ENCODE measurements at places on chromosomes 7 and 10.

- no peak for DNase-seq
Measured at GRCh38 chr7:101565601-101566209, 63.4 kb downstream of the MYL10 start.

DNA sequence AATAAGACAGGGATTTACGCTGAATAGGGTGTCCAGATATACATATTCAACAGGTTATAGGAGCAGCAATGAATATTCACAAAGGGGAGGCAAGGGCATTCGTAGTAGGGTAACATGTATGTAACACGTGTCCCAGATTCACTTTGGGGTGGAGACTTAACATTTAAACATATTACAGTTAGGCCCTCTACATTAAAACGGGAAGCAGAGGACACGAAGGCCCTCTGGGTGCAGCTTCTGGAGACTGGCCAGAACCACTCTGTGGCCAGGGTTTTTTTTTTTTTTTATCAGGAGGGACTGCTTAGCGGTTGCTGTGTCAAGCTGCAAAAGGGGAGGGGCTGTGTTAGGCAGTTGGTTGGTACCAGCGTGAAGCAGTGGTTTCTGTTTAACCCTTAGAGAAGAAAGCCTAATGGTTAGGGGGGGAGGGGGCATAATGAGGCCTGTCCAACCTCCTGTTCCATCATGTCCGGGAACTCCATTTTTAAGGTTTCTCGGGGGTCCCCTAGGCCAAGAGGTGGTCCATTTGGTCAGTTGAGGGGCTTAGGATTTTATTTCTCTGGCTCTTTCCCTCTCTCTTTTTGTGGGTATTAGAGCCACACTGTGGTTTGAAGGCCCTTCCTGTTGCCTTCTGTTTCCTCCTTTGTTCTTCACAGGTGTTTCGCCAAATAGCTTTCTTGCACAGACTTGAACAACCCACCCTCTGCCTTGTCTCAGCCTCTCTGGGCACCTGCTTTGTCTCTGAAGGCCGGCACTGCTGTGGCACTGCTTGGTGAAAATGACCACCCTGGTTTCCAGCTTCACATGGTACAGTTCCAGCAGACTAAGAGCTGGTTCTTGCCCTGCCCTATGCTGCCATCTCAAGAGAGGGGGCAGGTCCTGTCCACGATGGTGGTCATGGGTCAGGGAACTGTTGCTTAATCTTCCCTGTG is 26.4 kb downstream of the PRF1 start:
- DNase-seq = peak; percentile 39

DNA sequence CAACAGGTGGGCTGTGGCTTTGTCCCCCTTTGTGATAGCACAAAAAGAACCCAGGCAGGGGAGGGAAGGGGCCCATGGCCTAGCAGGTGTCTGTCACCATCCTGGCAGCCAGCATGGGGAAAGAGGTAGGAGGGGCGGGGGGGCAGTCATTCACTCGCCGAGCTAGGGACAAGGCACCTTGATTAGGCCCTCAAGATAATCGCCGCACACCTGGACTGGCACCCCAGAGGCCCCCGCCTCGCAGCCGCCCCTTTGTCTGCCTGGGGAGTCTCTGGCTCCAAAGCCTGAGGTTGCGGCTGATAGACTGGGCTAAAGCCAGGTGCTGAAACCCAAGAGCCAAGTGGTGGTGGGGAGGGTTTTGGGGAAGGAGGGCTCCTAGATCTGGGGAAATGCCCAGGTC is 151.2 kb upstream of the PCBD1 start:
- DNase-seq = no peak

- DNase-seq = no peak
Measured at GRCh38 chr7:74129887-74130286, 44.3 kb upstream of the EIF4H start.

GRCh38 chr7:143385891-143386781 is 5.0 kb downstream of the ZYX start:
- no peak for DNase-seq

- no peak for DNase-seq
Measured at GRCh38 chr7:539731-540411, 20.2 kb upstream of the PDGFA start.

- peak; percentile 73 for DNase-seq
Measured at GRCh38 chr10:58457761-58458616, 54.7 kb upstream of the BICC1 start.

DNA sequence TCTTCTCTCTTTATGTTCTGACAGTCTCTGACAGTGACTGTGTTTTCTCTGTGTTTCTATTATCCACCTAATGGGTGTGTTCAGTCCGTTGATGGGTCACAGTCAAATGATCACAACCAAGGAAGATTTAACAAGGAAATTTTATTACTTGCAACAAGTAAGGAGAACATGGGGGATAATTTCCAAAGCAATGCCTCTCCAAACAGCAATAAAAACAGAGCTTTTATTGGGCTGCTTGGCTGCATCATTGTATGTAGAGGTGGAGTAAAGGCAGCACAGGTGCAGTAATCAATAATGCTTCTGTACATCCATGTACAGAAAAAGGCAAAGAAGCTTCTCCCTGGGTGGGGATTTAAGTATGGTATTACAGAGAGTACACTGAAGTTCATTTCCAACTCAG is 1525.6 kb downstream of the REEP3 start:
- no peak for DNase-seq

GRCh38 chr7:27519793-27520469 is 142.8 kb downstream of the HIBADH start:
- no peak for DNase-seq

DNA sequence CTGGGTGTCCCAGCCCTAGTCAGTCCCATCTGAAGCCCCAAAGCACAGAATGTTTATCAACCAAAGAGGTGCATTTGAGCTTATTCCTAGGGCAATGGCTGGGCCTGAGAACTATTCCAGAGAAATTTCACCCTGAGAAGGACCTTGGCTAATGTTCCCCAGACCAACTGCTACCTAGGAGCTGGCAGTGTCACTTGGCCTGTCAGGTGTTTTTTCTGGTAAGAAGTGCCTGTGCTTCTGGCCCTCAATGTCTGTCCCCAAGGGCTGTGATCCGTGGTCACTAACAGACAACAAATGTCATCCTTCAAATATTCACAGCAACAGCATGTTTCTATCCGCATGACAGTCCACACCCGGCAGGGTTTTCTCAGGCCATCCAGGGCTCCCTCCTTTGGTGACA is 209.3 kb upstream of the FRMD4A start:
- DNase-seq = no peak

GRCh38 chr10:110836706-110837105 is 35.0 kb upstream of the PDCD4 start:
- no peak for DNase-seq

- no peak for DNase-seq
Measured at GRCh38 chr7:135770139-135770710, 21.6 kb upstream of the FAM180A start.

DNA sequence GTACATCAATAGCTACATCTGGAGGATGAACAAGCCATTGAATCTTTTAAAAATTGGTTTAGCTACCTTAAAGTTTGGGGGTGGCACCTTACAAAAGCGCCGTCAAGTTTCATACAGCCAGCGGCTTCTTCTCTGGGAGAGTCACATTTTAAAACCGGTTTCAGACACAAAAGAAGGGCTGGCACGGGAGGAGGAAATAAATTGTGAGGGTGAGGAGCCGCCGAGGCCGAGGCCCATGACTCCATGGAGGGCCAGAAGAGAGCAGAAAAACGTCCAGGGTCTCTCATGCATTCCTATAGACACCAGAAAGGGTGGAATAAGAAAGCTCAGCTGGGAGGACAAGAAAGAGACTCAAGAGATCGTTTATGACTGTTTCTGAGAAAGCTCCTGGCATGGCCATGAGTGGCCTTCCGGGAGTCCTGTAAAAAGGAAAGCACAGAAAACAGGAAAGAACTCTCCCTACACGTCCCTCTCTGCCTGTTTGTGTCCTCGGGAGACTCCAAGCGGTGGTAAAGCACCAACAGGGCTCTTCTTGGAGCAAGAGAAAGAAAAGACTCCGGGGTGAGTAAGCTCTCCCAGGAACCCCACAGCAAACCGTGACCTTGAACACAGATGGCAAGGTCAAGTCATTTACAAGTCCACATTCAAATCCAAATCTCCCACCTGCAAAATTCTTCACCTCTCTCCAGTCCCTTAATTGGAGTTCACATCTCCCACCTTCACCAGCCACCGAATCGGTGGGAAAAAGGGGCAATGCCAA is 1.8 kb downstream of the FRAT2 start:
- DNase-seq = peak; percentile 62

GRCh38 chr10:15852111-15852557 is 8.2 kb downstream of the MINDY3 start:
- DNase-seq = no peak

GRCh38 chr10:1398626-1399410 is 338.5 kb downstream of the ADARB2 start:
- no peak for DNase-seq

DNA sequence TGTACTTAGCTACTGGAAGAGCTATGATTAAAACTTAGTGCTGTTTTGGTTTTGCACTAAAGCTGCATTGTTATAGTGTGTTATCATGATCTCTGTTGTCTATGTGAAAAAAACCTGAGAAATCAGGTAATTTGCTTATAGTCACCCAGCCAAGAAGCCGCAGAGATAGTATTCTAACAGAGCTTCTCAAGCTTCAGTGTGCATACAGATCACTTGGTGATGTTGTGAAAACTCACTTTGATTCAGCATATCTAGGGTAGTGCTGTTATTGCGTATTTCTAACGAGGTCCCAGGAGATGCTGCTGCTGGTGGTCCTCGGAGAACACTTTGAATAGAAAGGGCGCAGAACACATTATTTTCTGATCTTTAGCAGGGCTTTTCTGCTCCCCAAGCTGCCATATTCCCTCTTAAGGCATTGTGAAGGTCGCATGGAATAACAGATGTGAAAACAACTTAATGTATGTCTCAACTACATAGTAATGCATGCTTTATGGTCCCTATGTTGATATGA is 68.4 kb upstream of the PDCD4 start:
- DNase-seq = no peak

DNA sequence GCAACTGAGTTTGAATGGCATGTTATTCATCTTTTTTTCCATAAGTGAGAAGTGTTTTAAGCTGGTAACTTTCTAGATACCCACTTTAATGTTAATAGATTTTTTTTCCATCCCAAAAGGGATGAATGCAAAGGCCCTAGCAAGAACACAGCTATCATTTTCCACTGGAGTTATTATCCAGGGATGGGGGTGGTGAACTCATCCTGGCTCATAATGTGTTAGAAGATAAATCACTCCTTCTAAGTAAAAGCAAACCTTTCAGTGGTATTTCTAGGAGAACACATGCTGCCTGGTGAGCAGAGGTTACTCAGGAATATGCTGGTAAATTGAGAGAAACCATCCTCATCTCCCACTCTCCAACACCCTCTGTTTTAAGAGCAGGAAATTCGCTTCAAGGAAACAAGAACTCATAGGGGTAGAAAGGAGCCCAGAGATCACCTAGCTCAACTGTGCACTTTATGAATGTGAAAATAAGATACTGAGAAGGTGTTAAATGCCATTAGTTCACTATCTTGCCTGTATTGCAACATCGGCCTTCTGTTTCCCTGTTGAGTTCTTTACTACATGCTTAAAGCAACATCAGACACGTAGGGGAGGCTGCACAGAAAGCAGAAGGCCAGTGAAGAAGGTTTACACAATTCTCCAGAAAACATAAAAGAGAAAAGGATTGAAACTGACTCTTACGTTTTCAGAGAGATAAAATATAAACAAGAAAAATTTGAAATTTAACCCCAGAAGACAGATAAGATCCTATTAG is 264.0 kb upstream of the PRKCQ start:
- no peak for DNase-seq

DNA sequence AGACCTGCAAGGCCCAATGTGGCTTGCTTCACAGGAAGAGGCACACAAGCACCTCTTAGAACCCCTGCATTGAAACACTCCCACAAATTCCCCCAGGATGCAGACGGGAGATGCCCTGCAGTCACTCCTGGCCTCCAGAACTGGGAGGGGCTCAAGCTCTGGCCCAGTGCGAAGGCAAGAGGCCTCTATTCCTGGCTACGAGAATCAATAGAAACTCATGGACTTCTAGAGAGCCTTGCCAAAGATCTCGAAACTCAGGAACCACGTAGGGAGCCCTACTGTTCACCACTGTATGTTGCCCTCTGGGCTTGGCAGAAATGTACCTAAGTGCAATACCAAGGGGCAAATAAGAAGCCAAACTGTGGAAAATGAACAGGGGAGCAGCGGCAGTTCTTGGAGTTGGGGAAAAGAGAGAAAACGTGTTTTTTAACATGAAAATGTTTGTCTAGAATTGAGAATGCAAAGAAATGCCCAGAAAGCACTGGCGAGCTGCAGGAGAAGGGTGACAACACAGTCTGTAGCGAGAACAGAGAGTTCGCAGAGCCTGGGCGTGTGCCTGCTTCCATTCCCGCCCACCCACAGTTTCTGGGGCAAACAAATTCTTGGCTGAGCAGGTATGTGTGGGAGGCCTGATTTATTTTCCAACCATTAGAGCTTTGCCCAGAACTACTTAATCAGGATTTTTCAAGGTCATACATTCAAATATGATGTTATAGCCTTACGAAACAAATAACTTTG is 260.5 kb upstream of the KLF14 start:
- DNase-seq = no peak

DNA sequence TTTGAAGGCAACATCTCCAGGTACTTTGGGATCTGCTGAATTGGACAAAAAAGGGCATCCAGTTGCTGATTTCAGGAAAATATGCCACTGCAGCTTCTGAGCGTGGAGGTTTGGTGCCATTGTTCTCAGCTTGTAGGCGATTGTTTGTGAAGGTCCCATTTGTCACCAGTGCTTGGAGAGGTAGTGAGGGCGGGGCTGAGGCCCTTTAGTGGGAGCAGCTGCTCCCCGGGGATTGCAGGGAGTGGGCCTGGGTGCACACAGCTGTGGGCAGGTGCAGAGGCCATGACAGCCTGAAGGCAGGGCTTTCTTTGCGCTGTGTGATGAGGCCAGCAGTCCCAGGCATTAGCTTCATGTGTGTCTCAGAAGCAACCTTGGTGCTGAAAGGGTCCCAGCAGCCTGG is 3.9 kb downstream of the FAM20C start:
- DNase-seq = no peak

GRCh38 chr7:66641526-66641871 is 12.8 kb downstream of the KCTD7 start:
- DNase-seq = no peak

GRCh38 chr10:121921238-121921931 is 6.4 kb downstream of the ATE1 start:
- DNase-seq = no peak

DNA sequence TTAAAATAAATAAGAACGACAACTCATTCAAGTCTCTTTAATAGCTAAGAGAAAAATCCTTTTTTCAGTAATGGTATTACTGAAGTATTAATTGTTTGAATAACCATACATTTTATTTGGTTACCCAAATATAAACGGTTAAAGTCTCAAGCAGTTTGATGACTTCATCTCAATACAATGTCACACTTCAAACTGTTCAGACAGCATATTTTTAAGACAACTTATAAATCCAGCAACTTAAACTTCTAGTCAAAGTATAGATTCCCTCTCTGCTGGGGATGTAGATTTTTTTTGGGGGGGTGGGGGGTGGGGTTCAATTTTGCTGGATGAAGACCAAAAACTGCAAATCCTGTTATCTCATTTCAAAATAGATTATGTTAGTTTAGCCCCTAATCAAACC is 42.0 kb downstream of the GNA12 start:
- DNase-seq = no peak

DNA sequence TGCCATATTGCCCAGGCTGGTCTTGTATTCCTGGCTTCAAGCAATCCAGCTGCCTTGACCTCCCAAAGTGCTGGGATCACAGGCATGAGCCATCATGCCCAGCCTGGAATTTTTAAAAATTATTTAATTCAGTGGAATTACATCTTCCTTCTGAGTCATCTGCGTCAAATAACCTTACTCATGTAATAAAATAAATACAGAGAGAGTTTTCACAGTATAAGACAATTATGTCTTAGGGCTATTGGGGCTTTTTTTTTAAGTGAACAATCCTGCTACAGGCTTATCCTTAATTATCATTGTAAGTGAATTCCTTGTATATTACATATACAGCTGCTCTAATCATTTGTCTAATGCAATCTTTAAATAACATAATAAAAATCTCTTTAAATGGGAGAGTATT is 108.3 kb downstream of the MAPK8 start:
- no peak for DNase-seq

Data from A673 (cell line).